ENCODE measurements at places on chromosomes 5 and 9.

DNA sequence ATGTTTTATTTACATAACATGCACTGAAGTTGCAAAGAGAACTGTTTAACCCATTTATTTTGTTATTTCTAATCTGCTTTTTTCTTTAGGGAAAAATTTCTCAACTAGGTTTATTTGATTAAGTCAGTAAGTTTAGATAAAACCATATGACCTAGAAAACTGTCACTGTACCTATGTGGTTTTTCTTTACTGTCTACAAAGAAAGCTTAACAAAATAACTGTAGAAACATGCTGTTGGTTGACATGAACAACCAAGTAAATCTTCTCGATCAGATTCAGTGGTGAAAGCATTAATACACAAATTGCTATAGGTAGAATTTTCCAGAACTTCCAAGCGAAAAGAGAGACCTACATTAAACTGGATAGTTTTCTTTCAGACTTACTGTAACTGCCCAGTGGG, 137.4 kb downstream of the PCSK5 start:
- no peak for DNase-seq

- no peak for DNase-seq
Observed at GRCh38 chr5:133467335-133467779, 145.0 kb downstream of the FSTL4 start.

DNA sequence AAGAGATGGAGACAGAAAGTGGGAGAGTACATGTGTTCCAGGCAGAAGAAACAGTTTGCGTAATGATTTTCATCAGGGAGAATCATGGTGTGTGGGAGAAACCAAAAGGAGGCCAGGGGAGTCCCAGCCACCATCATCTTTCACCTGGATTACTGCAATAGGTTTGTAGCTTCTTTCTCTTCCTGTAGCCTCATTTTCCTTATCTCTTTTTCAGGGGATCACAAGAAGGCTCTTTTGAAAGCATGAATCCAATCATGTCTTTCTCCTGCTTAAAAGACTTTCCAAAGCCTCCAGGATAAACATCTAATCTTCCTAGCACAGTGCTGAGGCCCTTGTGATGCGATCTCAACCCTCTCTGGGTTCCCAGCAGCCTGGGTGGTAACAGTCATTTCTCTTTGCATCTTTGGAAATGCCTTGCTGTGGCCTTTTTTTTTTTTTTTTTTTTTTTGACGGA, 10.3 kb upstream of the GPBP1 start:
- no peak for DNase-seq

GRCh38 chr5:121027636-121028035, 563.5 kb downstream of the PRR16 start:
- no peak for DNase-seq

GRCh38 chr5:78661691-78662090, 13.1 kb upstream of the LHFPL2 start:
- no peak for DNase-seq

DNA sequence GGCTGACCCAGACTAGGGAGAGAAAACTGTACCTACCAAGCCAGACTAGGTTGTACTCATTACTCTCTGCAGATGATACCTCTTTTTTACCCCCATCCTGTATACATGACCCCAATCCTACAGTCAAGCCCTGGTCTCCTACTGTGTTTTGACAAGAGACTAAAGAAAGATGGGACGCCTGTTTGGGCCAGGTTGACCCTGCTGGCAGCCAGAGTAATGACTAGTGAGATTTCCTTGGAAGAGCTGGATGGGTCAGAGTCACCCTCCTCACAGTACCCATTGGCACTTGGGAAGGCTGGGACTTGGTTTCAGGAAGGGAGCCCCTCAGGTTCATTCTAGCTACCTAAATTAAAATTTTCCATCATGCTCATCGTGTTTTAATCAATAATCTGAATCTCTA, 89.7 kb upstream of the NR4A3 start:
- no peak for DNase-seq

DNA sequence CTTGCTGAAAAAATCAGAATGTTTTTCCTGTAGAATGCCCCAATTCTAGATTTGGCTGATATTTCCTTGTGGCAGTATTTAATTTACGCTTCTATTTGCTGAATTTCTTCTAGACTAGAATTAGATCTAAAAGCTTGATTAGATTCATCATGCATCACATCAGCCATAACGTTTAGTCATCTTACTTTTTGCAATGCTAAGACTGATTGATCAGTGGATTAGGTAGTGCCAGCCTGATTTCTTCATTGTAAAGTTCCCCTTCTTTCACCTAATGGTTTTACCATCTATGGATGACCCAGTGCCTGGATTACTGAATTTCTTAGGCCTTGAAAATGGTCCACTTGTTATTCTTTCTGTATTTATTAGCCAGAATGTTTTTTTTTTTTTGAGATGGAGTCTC, 83.9 kb downstream of the PBX3 start:
- no peak for DNase-seq

- no peak for DNase-seq
Observed at GRCh38 chr9:35748858-35749514, at the start of the genes GBA2 and RGP1. GBA2 (minus strand) TSS chr9:35749228; CDS start chr9:35748704, 524 bp downstream. RGP1 (plus strand) TSS chr9:35749287; CDS start chr9:35749756, 469 bp downstream.

DNA sequence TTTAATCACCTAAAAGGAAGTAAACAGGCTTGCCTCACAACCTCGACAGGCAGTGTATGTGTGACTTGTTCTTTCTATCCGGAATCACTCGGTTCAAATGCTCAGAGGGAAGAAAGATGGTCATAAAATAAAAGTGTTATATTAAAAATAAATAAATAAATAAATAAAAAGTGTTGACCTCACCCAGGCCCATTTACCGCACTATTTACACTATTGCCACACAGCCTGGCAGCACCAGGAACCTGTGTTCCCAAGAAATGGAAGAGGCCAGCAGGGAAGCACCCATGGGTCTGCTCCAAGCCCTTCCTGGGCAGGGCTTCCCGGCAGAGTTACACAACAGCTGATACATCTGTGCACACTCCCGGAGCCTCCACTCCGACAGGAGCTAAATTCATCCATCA, 127.9 kb downstream of the EFNA5 start:
- DNase-seq: no peak

DNA sequence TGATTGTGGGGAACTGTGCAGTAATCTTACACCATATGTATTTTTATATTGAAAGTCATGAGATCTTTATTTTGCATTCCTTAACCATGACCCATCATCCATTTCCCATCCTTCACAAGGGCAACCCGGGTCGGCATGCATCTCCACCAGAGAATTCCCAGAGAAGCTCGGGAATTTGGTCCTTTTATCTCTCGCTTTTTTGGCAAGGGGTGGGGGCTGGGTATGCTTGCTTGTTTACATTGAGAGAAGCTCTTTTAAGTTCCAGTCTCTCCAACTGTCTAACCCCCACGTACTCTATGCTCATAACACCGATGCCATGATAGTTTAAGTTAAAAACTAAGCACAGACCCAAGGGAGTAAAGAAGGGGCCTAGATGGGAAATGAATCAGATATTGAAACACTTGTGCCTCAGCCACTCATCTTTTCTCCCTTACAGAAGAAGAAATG, 109.9 kb upstream of the NFIB start:
- no peak for DNase-seq

DNA sequence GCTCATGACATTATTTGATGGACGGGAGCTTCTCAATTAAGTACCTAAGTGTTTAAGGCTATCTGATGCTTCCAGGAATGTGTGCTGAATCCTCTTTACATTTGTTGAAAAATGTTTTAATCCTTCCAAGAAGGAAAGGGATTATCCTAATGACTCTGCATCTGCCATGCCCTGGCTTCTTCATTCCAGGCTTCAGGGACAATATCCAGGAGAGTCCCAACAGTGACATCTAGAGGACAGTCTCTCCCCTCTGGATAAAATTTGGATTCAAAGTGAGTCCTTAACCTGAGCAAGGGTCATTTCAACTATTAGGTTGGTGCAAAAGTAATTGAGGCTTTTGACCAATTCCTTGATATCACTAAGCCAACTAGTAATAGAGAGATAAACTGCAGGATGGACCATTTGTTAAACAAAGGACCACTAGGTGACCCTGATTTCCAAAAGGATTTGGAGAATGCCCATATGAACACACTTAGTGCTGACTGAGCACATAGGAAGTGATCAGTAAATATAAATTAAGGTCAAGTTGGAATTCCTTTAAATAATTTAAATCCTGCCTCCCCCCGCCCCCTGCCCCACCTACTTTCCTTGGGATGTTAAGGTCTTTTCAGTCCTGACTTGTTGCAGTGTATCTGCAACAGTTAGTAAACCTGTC, 19.1 kb downstream of the TNFSF8 start:
- no peak for DNase-seq

DNA sequence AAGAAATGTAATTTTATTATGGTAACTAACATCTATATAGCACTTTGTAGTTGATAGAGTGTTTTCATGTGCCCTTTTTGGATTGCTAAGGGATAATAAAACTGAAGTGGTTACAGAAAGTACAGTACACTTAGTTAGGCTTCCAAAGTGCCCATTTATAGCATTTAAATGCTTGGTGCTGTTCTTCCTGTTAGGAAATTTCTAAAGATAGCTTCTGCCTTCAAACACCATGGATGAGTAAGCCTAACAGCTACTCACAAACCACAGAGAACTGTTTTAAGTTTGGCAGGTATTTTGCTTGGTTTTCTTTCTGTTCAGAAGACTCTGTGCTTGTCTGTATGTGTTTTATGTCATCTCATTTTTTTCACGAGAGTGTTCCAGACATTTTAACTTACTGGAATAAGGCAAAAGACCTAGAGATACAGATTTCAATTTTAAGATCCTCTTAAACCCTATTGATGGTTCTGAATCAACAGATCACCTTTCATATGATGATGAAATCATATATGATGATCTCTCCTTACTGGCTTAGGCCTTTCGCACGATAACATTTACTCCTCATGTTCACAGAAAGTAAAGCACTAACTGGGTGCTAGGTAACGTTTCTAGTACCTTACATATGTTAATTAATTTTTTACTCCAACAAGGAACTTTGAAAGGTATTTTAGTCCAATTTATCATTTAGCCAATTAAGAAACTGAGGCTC, 4.4 kb downstream of the RIMOC1 start:
- DNase-seq: no peak

GRCh38 chr5:132263548-132264261, 6.2 kb downstream of the PDLIM4 start:
- DNase-seq: no peak

GRCh38 chr5:75951716-75952115, 131.5 kb upstream of the SV2C start:
- no peak for DNase-seq

- DNase-seq: no peak
Observed at GRCh38 chr9:105242557-105242956, 1.9 kb upstream of the SLC44A1 start.

DNA sequence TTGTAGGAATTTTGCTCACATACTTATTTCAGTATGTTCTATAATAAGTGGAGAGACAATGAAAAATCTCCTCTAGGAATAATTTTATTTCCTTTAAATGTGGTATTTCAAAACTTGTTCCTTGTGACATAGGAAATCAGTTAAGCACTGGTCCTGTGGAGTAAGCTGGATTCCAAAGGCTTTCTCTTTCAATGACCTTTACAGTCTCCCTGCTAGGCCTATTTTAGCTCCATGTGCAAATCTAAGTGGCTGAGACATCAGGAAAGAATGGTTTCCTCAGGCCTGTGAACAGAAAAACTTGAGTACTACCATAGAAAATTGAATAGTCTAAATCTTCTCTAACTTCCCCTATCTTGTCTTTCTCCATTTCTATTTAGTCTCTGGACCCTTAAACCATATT, 514.2 kb upstream of the TLE4 start:
- DNase-seq: no peak

DNA sequence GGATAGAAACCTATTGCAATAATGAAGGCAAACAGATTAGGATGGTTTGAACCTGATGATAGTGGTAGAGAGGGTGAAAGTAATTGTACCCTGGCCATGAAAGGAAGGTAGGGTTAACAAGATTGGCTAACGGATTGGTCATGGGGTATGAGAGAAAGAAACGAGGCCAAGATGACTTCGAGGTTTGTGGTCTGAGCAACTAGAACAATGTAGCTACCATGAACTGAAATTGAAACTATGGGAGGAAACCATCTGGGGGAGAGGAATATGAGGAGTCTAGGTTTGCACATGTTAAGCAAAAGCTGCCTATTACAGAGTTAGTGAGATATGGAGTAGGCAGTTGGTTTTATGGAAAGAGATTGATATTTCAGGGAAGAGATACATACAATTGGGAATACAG, 406.0 kb downstream of the PRELID2 start:
- DNase-seq: no peak

- DNase-seq: no peak
Observed at GRCh38 chr9:106922026-106922425, 59.1 kb downstream of the ZNF462 start.

DNA sequence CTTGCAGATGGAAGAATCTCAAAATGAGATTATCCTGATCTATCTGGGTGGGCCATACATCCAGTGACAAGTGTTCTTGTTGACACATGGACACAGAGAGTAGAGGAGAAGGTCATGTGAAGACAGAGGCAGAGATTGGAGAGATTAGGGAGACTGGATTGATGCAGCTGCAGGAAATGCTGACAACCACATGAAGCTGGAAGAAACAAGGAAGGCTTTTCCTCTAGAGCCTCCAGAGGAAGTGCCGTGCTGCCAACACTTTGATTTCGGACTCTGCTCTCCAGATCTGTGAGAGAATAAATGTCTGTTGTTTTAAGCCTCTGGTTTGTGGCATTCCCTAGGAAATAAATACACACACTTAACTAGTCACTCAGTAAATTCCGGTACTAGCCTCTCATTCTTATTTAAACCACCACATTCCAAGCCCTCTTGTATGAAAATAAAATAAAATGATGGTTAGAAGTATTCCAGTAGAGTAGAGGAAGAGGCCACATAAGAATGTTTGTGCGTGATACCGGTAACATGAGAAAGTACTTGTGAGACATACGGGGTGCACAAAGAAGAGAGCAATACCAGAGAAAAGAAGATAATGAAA, 110.9 kb upstream of the DMAC1 start:
- DNase-seq: no peak

DNA sequence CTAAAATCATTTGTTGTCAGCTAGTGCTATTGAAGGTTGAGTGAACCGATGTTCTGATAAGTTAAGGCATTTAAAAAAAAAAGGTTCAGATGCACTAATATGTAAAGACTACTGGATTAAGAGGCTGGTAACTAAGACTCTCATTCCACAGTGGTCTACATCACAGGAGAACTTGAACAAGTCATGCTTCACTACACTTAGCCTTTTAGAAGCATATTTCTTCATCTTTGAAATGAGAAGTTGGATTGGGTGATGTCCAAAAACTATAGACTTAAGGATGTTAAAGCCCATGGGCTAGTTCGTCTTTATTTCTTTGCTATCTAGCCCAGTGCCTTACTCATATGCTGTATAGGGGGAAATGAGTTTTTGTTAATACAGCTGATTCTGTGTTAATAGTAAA, 107.2 kb downstream of the NDUFS4 start:
- DNase-seq: no peak

GRCh38 chr5:80962630-80963520, 2.7 kb downstream of the RASGRF2 start:
- no peak for DNase-seq

DNA sequence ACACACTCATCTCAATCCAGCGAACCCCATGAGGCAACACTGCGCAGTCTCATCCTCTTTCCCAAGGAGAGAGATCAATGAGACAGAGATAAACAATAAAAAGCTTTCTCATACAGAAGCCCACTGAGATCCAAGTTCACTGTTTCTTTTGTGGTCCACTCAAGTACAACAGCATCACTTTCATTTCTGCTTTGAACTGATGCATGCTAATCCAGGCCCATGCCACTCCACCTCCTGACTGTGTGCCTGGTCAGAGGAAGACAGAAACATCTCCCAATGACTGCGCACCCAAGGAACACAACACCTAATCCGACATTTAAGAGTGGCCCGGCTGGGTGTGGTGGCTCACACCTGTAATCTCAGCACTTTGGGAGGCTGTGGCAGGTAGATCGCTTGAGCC, 104.0 kb downstream of the SERINC5 start:
- DNase-seq: no peak
